ENCODE measurements at places on chromosomes 7 and 10. TPM values are rescaled to one million over a fixed set of nuclear protein-coding genes. Genes with fewer than 3 reads are reported as not detected.

LIPJ gene
- not detected for total RNA-seq

PILRA gene
- total RNA-seq, result not detected

COX19 gene
- total RNA-seq, result 4.4 TPM

ACBD7 gene
- total RNA-seq, result 1.5 TPM

PRPS1L1 gene
- total RNA-seq, result not detected

IFIT1B gene
- total RNA-seq, result not detected

OGDHL gene
- total RNA-seq, result not detected

LIPN gene
- 0.10 TPM for total RNA-seq

HOXA10 gene
- 26.7 TPM for total RNA-seq

FFAR4 gene
- 0.16 TPM for total RNA-seq

WNT8B gene
- not detected for total RNA-seq

ERVW-1 gene
- not detected for total RNA-seq

PIK3AP1 gene
- 0.02 TPM for total RNA-seq

FAM200A gene
- 0.72 TPM for total RNA-seq

ANKIB1 gene
- 18.7 TPM for total RNA-seq

ADAM8 gene
- 1.5 TPM for total RNA-seq

KAT6B gene
- total RNA-seq, result 6.0 TPM

CNNM2 gene
- total RNA-seq, result 4.9 TPM

ECHS1 gene
- total RNA-seq, result 120 TPM

NT5C2 gene
- total RNA-seq, result 9.9 TPM

NPY4R2 gene
- 0.26 TPM for total RNA-seq

LRIT1 gene
- total RNA-seq, result not detected

SPDYE8 gene
- total RNA-seq, result not detected

FAM180A gene
- total RNA-seq, result 6.8 TPM

LBX1 gene
- total RNA-seq, result 2.0 TPM

RNF133 gene
- not detected for total RNA-seq

HYAL4 gene
- total RNA-seq, result not detected

HTR7 gene
- 6.4 TPM for total RNA-seq

TMEM130 gene
- total RNA-seq, result 0.23 TPM

ATRNL1 gene
- 1.7 TPM for total RNA-seq

ATOH7 gene
- not detected for total RNA-seq

BMPER gene
- 79.2 TPM for total RNA-seq

TET1 gene
- 0.82 TPM for total RNA-seq

ZNF488 gene
- total RNA-seq, result 0.07 TPM

PNLIP gene
- not detected for total RNA-seq

COL13A1 gene
- 8.6 TPM for total RNA-seq

OR2A1 gene
- total RNA-seq, result not detected

AKR1C8 gene
- not detected for total RNA-seq

PTER gene
- total RNA-seq, result 32.7 TPM
